Natural killer cell treated with Interleukin-12 subunit alpha and Interleukin-12 subunit beta and Interleukin-15 and Interleukin-18, amount 100 ng/mL, for 72 hours (primary cell): ENCODE measurements at places on chromosomes 5 and 9. TPM values are rescaled to one million over a fixed set of nuclear protein-coding genes. Genes with fewer than 3 reads are reported as not detected.

Gene MYOZ3
- total RNA-seq, result not detected

Gene MYMK
- total RNA-seq, result not detected

Gene TUSC1
- total RNA-seq, result 0.56 TPM

Gene SV2C
- total RNA-seq, result not detected

Gene BASP1
- 8.1 TPM for total RNA-seq

Gene SLC23A1
- total RNA-seq, result 0.78 TPM

Gene PLPP6
- total RNA-seq, result 5.9 TPM

Gene ENC1
- total RNA-seq, result 6.9 TPM

Gene HABP4
- total RNA-seq, result 3.0 TPM

Gene PKD2L2
- total RNA-seq, result not detected

Gene ANKRD18B
- total RNA-seq, result not detected

Gene SLC36A2
- total RNA-seq, result not detected

Gene PTGS1
- total RNA-seq, result 0.89 TPM
